ENCODE measurements at places on chromosomes 2 and 18.

DNA sequence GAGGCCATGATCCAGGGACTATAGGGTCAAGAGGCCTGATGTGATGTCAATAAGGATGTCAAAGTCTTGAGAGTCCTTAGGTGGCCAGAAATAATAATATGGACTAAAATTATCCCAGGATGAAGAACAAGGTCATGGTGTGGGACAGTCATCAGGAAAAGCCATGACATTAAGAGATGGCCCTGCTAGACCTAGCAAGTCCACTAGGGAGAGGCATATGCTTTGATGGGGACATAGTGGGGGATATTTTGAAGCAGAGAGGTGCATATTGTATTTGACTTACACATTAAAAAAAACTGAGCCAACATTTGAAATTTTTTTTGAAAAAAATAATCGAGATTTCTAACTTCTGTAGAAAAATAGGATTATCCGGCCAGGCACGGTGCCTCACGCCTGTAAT lies 53.3 kb upstream of the CXCR4 start:
- no peak for DNase-seq

DNA sequence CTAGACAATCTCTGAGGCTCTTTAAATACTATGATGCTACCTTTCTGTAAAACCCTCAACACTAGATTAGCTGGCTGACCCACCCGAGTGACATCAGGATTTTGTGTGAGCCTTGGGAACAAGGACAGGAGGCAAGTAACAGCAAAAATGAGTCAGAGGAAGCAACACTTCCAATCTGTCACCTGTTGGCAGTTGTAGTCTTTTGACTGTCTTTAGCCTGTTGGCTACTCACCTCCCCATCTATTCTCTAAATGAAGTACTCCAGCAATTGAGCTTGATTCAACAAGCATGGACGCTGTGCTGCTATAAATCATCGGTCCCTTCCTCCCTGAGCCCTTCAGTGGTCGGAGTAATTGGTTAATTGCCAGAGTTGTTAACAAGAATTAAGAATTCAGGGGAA lies 898.7 kb downstream of the BCL11A start:
- DNase-seq: no peak

GRCh38 chr2:143258126-143258892 lies 129.1 kb downstream of the ARHGAP15 start:
- no peak for DNase-seq

DNA sequence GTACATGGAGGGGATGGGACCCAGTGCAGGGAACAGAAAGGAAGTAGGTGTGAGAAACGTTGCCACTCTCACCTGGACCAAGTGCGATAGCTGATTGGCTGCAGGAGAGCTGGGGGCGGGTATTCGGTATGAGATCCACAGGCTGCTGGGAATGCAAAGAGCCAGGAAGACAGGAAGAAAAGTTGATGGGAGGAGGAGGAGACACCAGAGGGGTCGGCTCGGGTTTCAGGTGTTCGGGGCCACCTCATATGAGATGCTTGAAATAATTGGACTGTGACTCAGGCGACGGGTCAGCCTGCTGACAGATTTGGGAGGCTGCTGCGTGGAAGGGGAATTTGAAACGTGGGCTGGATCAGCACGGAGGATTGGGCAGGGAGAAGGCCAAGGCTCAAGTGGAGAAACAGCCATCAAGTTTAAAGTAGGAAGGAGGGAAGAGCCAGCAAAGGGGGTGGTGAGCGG lies 65.1 kb downstream of the MRPS9 start:
- DNase-seq: no peak

DNA sequence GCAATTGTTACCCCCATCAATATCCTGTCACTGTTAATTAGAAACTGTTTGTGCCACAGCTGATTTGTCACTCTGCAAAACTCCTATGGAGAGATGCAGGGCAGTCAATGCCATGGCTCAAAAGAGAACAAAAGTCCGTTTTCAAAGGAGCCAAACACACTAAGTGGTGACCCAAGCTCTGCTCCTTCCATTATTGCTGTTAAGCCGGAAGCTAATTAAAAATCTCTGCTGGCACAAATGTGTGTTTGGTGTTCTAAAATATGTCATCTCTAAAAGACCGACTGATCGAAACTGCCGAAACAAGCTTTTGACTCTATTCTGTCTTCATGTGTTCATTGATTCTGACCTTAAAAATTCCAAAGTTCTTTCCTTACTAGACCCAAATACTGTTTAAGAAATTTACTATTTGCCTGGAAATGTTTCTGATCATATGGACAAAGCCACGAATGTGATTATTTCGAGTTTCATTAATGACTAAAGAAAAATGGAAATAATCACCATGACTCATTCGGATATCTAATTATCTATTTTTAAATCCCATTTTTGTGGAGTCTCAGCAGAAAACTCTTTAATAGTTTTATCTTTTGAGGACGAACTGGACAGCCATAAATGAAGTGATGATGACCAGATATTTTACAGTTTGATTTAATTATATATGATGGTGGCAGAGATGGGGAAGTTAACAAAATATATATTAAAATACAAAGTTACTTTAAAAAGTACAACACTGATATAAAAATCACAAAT lies 287.6 kb downstream of the SOCS6 start:
- no peak for DNase-seq

Data from activated CD8-positive, alpha-beta memory T cell treated with anti-CD3 and anti-CD28 coated beads for 4 hours (primary cell).